Activated CD8-positive, alpha-beta T cell treated with anti-CD3 and anti-CD28 coated beads, Interleukin-2, amount 10 ng/mL, durations not matched to agents 7 days and 5 days (primary cell): ENCODE measurements at places on chromosomes 4 and X. TPM values are rescaled to one million over a fixed set of nuclear protein-coding genes. Genes with fewer than 3 reads are reported as not detected.

DNA sequence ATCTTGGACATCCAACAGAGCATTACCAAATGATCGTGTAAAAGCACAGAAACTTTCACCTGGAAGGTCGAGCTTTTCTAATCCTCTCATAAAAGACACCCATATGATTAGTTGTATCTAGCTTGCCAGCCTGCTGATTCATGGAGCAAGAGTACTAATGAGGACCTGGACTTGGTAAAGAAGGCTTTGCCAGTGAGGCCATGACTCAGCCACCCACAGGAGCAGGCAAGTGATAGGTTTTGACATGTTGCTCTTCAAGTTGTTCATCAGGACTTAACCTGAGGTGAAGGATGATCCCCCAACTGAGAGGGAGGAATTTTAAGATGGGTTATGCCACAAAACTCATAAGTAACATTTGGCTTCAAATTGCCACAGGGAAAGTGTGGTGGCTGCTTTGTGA is 24.7 kb upstream of the EPGN start:
- no peak overlapping the region for H3K4me3 ChIP-seq
- no peaks in the 10 kb centered on the region for H3K36me3 ChIP-seq
- no peaks in the 10 kb centered on the region for H3K4me1 ChIP-seq
- DNase-seq = no peak

- H3K4me3 ChIP-seq = no peak overlapping the region
- H3K4me1 ChIP-seq = peaks cover 8% of the 10 kb centered on the region
- no peak overlapping the region for H3K27ac ChIP-seq
These were observed 24.8 kb downstream of the BMP2K start for GRCh38 chr4:78800965-78801364.

- no peak overlapping the region for H3K4me3 ChIP-seq
- H3K36me3 ChIP-seq = no peaks in the 10 kb centered on the region
- no peaks in the 10 kb centered on the region for H3K4me1 ChIP-seq
These were observed 94.7 kb upstream of the DIPK2B start for GRCh38 chrX:45295259-45295986.

DNA sequence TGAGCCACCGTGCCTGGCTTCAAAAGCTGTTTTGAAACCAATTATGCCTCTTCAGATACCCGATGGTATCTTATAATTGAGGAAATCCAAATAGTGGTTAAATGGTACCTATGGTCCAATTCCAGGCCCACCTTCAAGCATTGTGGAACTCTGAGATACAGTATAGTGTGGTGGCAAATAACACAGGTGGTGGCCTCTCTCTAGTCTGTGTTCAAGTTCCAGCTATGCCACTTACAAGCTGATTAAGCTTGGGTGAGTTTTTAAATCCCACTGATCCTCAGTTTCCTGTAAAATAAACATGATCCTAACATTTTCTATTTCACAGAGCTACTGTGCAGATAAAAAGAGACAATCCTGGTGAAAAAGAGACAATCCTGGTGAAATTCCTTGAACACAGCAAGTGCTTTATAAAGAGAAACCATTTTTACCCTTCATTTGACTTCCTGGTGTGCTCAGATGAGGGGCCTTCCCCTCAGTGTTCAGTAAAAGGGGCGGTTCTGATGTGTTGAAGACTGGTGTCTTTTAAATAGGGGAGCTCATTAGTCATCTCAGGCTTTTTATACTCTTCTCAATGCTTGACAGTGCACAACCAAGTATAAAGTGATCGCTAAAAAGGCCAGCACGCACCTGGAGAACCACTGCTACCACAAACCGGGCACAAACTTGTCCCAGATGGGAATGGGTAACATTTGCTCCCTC is 30.8 kb upstream of the CD40LG start:
- H3K27me3 ChIP-seq = no peaks in the 10 kb centered on the region
- peak overlapping the region; percentile 83 for H3K27ac ChIP-seq
- H3K4me1 ChIP-seq = peaks cover 55% of the 10 kb centered on the region
- no peak overlapping the region for H3K4me3 ChIP-seq
- peaks cover 21% of the 10 kb centered on the region for H3K36me3 ChIP-seq

KLHL34 gene
- 0.34 TPM for total RNA-seq

CDX4 gene
- not detected for total RNA-seq

GRCh38 chrX:152588206-152588605 is 49.5 kb upstream of the GABRQ start:
- H3K36me3 ChIP-seq = no peaks in the 10 kb centered on the region
- no peak for DNase-seq
- no peak overlapping the region for H3K4me3 ChIP-seq
- no peak overlapping the region for H3K27ac ChIP-seq

DNA sequence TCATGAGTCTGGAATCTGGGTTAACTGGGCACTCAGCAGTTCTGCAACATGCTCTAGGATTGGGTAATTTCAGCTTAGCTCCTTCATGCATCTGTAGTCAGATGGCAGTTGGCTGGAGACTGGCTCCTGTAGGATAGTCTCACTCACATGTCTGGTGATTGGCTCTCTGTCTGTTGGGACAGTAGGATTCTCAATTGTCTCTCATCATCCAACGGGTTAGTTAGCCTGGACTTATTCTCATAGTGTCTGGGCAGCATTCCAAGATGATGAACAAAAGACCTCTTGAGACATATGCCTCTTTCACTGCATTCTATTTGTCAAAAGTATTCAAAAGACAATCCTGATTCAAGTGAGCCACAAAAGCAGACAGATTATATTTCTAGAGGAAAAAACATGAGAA is 795.6 kb upstream of the GALNTL6 start:
- no peaks in the 10 kb centered on the region for H3K4me1 ChIP-seq
- H3K4me3 ChIP-seq = no peak overlapping the region
- DNase-seq = no peak
- H3K27ac ChIP-seq = no peak overlapping the region
- no peaks in the 10 kb centered on the region for H3K27me3 ChIP-seq

GRCh38 chrX:110143454-110144210 is 140.7 kb downstream of the TMEM164 start:
- no peak overlapping the region for H3K27ac ChIP-seq
- H3K4me1 ChIP-seq = peaks cover 5% of the 10 kb centered on the region
- no peak overlapping the region for H3K4me3 ChIP-seq
- no peak for DNase-seq

- peaks cover 12% of the 10 kb centered on the region for H3K27me3 ChIP-seq
- DNase-seq = peak; percentile 82
- peaks cover 28% of the 10 kb centered on the region for H3K4me1 ChIP-seq
These were observed at the start of gene SLC9A7 for GRCh38 chrX:46758956-46759644. Gene SLC9A7 (minus strand): TSS chrX:46759118. CDS start chrX:46759029, 89 bp downstream.

DNA sequence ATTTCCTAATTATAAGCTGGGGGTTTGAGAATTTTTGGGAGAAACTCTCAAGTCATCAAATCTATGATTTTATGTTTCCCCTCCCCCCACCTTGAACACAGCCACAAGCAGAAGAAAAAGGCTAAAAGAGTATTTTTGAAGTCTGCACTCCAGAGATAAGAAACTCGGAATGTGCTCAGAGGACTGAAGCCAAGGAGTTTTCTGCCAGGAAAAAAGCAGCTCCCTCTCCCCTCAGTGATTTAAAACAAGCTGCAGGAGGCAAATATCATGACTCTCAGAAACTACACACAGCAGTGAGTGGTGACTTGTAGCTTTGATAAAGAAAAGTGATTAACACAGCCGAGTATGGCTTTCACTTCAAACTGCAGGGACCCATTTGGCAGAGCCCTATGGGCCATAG is 800.2 kb upstream of the FTHL17 start:
- H3K36me3 ChIP-seq = no peaks in the 10 kb centered on the region
- no peak for DNase-seq
- no peaks in the 10 kb centered on the region for H3K4me1 ChIP-seq
- H3K27ac ChIP-seq = no peak overlapping the region
- no peak overlapping the region for H3K4me3 ChIP-seq
- no peaks in the 10 kb centered on the region for H3K27me3 ChIP-seq

DNA sequence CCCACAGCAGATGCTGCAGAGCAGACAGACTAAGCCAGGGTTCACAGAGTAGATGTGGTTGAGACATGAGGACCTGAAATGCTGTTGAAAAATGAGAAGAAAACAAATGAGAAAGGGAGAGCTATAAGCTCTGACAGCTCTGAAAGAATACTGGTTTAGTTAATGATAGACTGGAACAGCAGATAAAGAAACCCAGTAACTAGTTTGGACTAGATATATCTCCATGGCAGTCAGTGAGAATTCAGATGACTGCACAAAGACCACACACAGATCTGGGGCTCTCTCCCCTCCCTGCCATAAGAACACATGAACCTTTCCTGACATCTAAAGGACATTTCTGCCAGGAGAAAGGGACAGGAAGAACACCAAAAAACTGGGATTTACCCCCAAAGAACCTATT is 8.2 kb downstream of the NAA11 start:
- no peak for DNase-seq
- no peak overlapping the region for H3K27ac ChIP-seq
- no peaks in the 10 kb centered on the region for H3K4me1 ChIP-seq
- no peaks in the 10 kb centered on the region for H3K36me3 ChIP-seq
- no peaks in the 10 kb centered on the region for H3K27me3 ChIP-seq
- H3K4me3 ChIP-seq = no peak overlapping the region

GRCh38 chr4:19721587-19721986 is 530.1 kb upstream of the SLIT2 start:
- H3K36me3 ChIP-seq = no peaks in the 10 kb centered on the region
- H3K27ac ChIP-seq = no peak overlapping the region
- no peak overlapping the region for H3K4me3 ChIP-seq

GRCh38 chrX:54320067-54320466 is 37.8 kb downstream of the WNK3 start:
- H3K27ac ChIP-seq = no peak overlapping the region
- H3K36me3 ChIP-seq = no peaks in the 10 kb centered on the region
- no peak for DNase-seq
- H3K27me3 ChIP-seq = peaks cover 3% of the 10 kb centered on the region
- no peaks in the 10 kb centered on the region for H3K4me1 ChIP-seq
- H3K4me3 ChIP-seq = no peak overlapping the region

DNA sequence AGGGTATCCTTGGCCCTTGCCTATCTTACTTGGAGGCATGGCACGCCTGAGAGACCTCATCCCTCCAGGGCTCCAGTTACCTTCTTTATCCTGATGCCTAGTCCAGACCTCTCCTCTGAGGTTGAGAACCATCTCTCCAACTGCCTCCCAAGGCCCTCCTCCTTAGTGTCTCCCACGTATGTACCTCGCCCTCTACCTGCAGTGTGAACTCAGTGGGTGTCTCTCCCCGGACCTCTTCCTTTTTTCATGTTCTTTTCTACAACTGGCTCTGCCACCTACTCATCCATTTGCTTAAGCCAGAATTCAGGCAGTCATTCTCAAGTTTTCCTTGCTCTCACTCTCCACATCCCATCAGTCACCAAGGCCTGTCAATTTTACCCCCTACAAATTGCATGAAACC is 16.6 kb downstream of the RPS4X start:
- H3K4me3 ChIP-seq = no peak overlapping the region
- peak overlapping the region; percentile 3 for H3K27ac ChIP-seq
- no peak for DNase-seq
- peaks cover 3% of the 10 kb centered on the region for H3K36me3 ChIP-seq
- peaks cover 11% of the 10 kb centered on the region for H3K4me1 ChIP-seq
- peaks cover 15% of the 10 kb centered on the region for H3K27me3 ChIP-seq

SLC10A3 gene
- 29.1 TPM for total RNA-seq

MGAT4D gene
- not detected for total RNA-seq

SGMS2 gene
- not detected for total RNA-seq

DNA sequence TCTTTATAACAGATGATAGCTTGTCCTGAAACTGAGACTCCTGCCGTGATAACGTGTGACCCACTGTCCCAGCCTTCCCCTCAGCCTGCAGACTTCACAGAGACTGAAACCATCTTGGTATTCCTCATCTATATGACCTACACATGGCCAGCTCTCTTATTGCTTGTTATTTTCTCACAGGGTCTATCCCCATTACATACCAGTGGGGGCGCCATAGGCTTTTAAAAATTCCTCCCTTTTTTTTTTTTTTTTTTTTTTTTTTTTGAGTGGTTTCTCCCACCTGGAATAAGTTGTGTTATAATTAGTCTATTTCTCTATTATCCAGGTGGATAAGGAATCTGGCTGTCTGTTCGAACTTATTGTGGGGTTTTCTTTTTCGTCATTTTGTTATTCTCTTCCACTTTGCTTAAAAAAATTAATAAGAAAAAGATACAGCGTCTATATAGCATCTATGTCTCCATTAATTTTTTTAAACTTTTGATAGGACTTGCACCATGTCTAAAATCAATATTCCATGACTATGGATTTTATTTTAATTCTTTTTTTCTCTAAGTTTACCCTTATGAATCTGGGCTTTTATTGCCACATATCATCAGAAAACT is 47.2 kb downstream of the GYG2 start:
- H3K36me3 ChIP-seq = no peaks in the 10 kb centered on the region
- no peak overlapping the region for H3K4me3 ChIP-seq
- DNase-seq = no peak
- H3K4me1 ChIP-seq = peaks cover 2% of the 10 kb centered on the region

DNA sequence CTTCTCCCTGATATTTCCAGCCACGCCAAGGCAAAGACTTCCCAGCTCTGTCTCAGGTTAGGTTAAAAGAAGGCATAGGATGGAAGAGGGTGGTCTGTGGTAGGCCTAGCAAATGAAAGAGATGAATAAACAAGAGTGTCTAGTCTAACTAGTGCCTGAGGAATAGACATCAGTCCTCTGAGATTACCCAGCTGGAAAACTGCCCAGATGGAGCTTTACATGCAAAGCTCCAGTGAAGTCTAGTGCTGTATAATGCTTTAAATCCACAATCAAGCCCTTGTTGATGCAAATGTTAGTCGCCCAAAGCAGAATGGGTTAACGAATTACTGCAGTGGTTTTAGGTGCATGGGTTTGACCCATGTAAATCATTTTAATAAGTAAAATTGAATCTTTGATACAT is 24.8 kb upstream of the GUCY1B1 start:
- DNase-seq = no peak
- no peaks in the 10 kb centered on the region for H3K27me3 ChIP-seq
- H3K36me3 ChIP-seq = no peaks in the 10 kb centered on the region
- H3K4me3 ChIP-seq = no peak overlapping the region

DNA sequence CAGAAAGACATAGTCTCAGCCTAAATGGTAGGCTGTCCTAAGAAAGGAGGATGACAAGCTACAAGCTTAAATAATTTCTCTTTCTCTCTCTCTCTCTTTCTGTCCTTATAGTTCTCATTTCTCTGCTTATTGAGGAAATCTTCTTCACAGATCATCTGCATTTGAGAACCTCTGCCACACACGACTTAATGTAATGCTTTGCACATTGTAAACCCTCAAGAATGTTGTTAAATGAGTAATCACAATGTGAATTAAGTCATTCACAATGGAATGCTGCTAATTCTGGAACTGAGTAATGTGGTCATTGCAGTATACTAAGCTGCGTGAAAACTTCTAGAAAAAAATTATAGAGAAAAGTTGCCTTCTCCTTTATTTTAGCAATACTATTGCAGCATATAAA is 508.9 kb upstream of the FTHL17 start:
- H3K36me3 ChIP-seq = no peaks in the 10 kb centered on the region
- no peak overlapping the region for H3K4me3 ChIP-seq
- H3K27ac ChIP-seq = no peak overlapping the region
- H3K27me3 ChIP-seq = no peaks in the 10 kb centered on the region

GRCh38 chrX:149259241-149259640 is 245.9 kb downstream of the IDS start:
- no peak for DNase-seq
- no peaks in the 10 kb centered on the region for H3K36me3 ChIP-seq
- H3K27ac ChIP-seq = no peak overlapping the region
- H3K4me1 ChIP-seq = no peaks in the 10 kb centered on the region
- no peak overlapping the region for H3K4me3 ChIP-seq
- no peaks in the 10 kb centered on the region for H3K27me3 ChIP-seq

- H3K36me3 ChIP-seq = no peaks in the 10 kb centered on the region
- no peak overlapping the region for H3K27ac ChIP-seq
- no peak for DNase-seq
- no peak overlapping the region for H3K4me3 ChIP-seq
- H3K4me1 ChIP-seq = no peaks in the 10 kb centered on the region
These were observed 34.0 kb downstream of the RNF175 start for GRCh38 chr4:153725831-153726154.

GRCh38 chrX:150761819-150762216 is 68.6 kb downstream of the MTMR1 start:
- peaks cover 9% of the 10 kb centered on the region for H3K36me3 ChIP-seq
- H3K27me3 ChIP-seq = no peaks in the 10 kb centered on the region
- no peak for DNase-seq
- H3K4me1 ChIP-seq = no peaks in the 10 kb centered on the region
- H3K27ac ChIP-seq = no peak overlapping the region
